Activated CD8-positive, alpha-beta T cell treated with anti-CD3 and anti-CD28 coated beads, Interleukin-2, amount 10 ng/mL, durations not matched to agents 7 days and 5 days (primary cell): ENCODE measurements at places on chromosomes 3 and 15. TPM values are rescaled to one million over a fixed set of nuclear protein-coding genes. Genes with fewer than 3 reads are reported as not detected.

- DNase-seq, result no peak
- no peaks in the 10 kb centered on the region for H3K36me3 ChIP-seq
- no peak overlapping the region for H3K4me3 ChIP-seq
These were observed 90.8 kb upstream of the C3orf80 start for GRCh38 chr3:160134454-160134853.

DNA sequence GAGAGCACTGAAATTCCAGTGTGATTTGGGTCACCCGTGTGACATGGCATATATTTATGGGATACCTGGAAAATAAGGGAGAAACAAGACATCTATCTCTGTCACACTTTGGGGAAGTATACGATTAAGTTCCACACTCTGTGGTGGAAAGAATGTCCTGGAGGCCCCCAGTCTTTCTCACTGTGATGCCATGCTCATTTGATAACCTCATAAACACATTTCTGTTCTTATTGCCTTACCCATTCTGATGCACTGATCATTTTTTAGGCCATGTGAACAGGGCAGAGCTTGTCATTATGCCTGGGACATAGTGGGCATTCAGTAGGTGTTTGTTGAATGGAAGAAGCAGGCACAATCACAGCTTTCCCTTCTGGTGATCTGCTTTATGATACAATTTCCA is 349.4 kb upstream of the TPRG1 start:
- no peaks in the 10 kb centered on the region for H3K4me1 ChIP-seq
- H3K4me3 ChIP-seq, result no peak overlapping the region
- H3K36me3 ChIP-seq, result no peaks in the 10 kb centered on the region
- DNase-seq, result no peak
- H3K27ac ChIP-seq, result no peak overlapping the region

- DNase-seq, result no peak
- H3K27ac ChIP-seq, result no peak overlapping the region
- no peaks in the 10 kb centered on the region for H3K27me3 ChIP-seq
- H3K4me3 ChIP-seq, result no peak overlapping the region
- no peaks in the 10 kb centered on the region for H3K4me1 ChIP-seq
These were observed 52.8 kb downstream of the CLASP2 start for GRCh38 chr3:33665294-33665693.

DNA sequence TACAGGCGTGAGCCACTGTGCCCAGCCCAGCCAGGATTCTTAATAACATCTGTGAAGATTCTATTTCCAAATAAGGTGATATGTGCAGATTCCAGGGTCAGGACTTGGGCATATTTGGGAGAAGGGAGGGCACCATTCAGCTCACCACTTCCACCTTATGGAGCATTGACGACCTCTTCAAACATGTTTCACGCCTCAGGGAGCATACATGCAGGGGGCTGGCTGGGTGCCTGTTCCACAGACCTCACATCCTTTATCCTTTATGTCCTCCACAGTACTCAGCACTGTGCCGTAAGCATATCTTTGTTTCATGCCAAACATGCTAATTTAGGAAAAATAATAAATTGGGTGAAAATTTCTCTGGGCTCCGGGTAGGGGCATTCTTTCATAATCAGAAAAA is 229.0 kb downstream of the THSD4 start:
- DNase-seq, result no peak
- H3K27ac ChIP-seq, result no peak overlapping the region
- H3K4me1 ChIP-seq, result no peaks in the 10 kb centered on the region
- no peaks in the 10 kb centered on the region for H3K27me3 ChIP-seq
- no peak overlapping the region for H3K4me3 ChIP-seq
- H3K36me3 ChIP-seq, result no peaks in the 10 kb centered on the region

DNA sequence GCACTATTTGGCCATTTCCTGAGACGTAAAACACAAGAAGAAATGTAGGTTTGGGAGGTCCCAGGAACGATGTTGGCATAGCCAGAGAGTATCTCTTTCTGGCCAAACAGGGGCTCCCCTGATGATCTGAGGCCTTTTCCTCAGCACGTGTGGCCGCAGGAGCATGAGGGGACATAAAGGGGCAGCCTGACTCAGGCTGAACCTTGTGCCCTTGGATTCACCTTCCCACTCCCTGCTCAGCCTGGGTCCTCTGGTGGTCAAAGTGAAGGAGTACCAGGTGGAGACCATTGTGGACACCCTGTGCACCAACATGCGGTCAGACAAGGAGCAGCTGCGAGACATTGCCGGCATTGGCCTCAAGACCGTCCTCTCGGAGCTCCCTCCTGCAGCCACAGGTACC is 10.6 kb downstream of the CAND2 start:
- H3K27me3 ChIP-seq, result peaks cover 11% of the 10 kb centered on the region
- no peaks in the 10 kb centered on the region for H3K36me3 ChIP-seq
- DNase-seq, result no peak
- H3K4me1 ChIP-seq, result peaks cover 6% of the 10 kb centered on the region
- no peak overlapping the region for H3K27ac ChIP-seq
- H3K4me3 ChIP-seq, result no peak overlapping the region

Gene SLC28A1
- total RNA-seq, result not detected

Gene NMB
- 3.3 TPM for total RNA-seq

GRCh38 chr15:92906020-92906419 is 5.9 kb downstream of the CHD2 start:
- H3K27me3 ChIP-seq, result no peaks in the 10 kb centered on the region
- H3K4me3 ChIP-seq, result peak overlapping the region; percentile 83
- peak overlapping the region; percentile 98 for H3K27ac ChIP-seq
- peaks cover 64% of the 10 kb centered on the region for H3K4me1 ChIP-seq
- peaks cover 80% of the 10 kb centered on the region for H3K36me3 ChIP-seq

Gene TIPARP
- 34.2 TPM for total RNA-seq

GRCh38 chr3:77321646-77322045 is 281.7 kb downstream of the ROBO2 start:
- H3K27ac ChIP-seq, result no peak overlapping the region
- no peaks in the 10 kb centered on the region for H3K36me3 ChIP-seq
- H3K27me3 ChIP-seq, result no peaks in the 10 kb centered on the region
- DNase-seq, result no peak

DNA sequence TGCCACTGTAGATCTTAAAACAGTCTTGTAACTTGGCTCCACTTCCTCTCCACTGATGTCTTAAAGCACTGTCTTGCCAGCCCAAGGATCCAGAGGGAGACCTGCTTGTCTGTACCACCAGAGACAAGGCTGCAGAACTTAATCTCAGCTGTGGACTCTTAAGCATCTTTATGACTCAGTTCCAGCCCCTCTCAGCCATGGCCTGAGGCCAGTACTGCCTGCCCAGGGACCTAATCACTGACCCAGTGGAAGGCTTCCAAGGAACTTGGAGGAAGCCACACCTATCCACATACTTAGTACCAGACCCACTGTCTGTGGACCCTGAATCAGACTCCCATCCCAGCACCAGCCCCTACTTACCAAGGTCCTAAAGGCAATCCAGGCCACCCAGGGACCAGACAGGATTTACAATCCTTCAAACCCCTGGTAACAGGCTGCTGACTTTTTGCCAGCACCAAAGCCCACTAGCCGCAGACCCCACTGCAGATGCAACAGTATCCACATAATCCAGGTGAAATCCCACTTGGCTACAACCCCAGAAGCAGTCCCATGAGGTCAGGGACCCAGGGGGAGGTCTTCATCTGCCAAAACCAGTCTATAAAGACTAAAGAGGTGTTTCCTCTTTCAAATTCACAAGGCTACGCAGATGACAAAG is 41.9 kb upstream of the PRR20G start:
- H3K27me3 ChIP-seq, result peaks cover 6% of the 10 kb centered on the region
- H3K36me3 ChIP-seq, result no peaks in the 10 kb centered on the region
- DNase-seq, result no peak
- H3K4me3 ChIP-seq, result no peak overlapping the region
- no peak overlapping the region for H3K27ac ChIP-seq

DNA sequence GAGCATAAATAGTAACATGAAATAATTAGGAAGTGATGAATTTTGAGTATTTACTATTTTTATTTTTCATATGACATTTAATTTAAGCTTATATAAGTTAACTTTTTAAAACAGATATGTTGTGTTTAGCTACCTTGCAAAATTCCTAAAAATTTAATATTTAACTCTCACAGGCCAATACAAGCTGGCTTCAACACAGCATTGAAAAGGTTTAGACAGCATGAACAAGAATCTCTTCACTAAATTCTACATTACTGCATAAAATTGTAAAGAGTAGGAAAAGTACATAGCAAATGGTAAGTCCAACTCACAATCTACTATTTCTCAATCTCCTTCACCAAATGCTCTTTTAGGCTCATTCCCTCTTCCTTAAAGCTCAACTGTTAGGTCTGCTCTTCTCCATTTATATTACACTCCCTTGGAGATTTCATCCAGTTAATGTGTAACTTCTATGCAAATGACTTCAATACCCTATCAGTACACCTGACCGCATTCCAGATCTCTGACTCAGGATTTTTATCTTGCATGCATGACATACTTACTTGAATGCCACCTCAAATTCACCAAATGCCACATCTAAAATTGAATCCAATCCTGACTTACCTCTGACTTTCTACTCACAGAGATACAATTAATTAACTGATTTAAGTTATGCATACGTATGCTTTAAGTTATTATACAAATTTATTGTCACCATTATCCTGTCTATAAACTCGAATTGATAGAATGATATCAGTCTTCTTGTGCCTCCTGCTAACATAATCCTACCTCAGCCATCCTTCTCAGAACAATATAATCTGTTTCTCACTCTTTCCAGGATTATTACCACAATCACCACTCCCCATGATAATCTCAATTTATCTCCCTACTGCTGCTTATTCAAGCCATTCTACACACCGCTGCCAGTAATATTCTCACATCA is 127.0 kb downstream of the STAG1 start:
- H3K36me3 ChIP-seq, result peaks cover 46% of the 10 kb centered on the region
- H3K27me3 ChIP-seq, result no peaks in the 10 kb centered on the region
- no peak overlapping the region for H3K27ac ChIP-seq
- DNase-seq, result no peak
- H3K4me3 ChIP-seq, result no peak overlapping the region

DNA sequence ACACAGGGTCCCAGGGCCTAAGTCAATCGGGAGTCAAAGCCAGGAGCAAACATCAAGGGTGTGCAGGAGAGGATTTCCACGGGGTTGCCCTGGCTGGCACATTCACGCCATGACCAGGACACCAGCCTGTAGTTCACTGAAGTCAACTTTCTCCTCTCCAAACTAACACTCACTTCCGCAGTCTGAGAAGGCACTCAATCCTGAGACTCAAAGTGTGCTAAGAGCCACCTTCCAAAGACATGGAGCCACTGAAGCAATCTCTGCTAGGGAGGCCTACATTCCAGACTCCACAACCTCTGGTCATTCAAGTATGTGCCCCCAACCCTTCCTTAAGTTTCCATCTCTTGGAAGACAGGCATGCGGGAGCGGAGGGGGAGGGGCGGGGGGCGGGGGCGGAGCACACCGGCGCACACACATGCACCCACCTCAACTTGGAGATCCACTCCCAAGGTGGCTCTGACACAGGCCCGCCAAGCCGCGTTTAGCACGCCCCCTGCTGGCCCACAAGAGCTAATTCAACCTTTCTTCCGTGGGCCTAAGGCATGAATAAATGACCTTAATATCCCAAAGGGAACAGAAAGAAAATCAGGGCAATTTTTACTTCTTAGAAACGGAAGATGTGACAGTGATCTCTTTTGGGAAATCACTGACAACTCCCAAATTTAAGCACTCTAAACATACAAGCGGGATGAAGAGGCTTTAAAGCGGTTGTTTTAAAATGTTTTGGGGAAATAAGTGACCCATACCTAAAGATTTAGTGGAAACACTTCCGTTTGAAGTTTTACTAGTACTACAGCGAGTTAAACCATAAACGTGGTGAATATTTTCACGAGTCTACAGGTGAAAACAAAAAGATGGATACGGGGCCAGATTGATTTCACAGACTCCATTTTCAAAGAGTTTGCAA is 162.5 kb upstream of the CHRNA7 start:
- H3K4me3 ChIP-seq, result no peak overlapping the region
- H3K36me3 ChIP-seq, result no peaks in the 10 kb centered on the region
- H3K27ac ChIP-seq, result no peak overlapping the region
- peaks cover 29% of the 10 kb centered on the region for H3K27me3 ChIP-seq
- H3K4me1 ChIP-seq, result peaks cover 9% of the 10 kb centered on the region

DNA sequence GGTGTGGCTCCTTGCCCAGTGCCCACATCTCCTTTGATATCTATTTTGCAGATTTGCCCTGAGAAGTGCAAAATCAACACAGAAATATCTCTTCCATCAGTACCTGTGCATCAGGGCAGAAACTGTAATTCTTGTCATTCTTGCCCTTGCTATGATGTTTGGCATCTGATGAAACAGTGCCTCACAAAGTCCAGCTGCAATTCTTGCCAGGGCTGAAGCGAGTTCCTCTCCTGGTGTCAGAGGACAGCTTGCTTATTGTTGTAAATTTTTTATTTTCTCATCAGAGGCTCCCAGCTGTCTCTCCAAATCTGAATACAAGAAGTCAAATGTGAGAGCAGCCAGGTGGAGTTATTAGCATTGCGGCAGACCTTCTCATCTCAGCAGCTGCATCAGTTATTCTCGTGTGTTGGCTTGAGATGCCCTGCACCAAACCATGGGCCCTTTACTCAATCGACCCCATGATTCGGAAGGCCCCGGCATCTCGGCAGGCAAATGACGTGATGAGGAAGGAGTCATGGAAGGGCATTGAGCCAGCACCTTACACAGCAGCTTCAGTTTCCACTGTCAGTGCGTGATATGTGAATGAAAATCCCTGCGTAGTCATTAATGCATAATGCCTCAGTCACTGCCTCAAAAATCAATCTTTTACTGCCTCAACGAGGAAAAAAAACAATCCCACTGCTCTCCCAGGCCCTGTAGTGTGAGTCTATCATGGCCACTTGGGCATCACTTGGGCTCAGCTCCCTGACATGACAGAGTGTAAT is 93.4 kb downstream of the CCNL1 start:
- peak overlapping the region; percentile 7 for H3K27ac ChIP-seq
- DNase-seq, result no peak
- H3K4me1 ChIP-seq, result peaks cover 24% of the 10 kb centered on the region
- no peaks in the 10 kb centered on the region for H3K36me3 ChIP-seq
- no peak overlapping the region for H3K4me3 ChIP-seq
- H3K27me3 ChIP-seq, result peaks cover 3% of the 10 kb centered on the region

DNA sequence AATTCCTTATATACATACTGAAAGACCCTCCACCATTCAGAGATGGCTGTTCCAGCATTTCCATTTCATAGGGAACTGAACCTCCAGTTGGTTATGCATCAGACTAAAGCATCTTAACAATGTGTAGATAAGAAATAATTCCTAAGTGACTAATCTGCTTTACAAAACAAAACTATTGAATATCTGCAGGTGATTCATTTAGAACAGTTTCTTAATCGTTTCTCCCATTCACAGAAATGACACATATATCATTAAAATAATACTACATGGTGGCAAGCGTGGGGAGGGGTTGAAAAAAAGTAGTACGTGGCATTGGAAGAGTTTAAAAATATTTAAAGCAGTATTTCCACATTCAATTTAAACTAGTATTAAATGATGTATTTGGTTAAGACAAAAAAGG is 19.5 kb downstream of the COPS2 start:
- DNase-seq, result no peak
- peak overlapping the region; percentile 73 for H3K27ac ChIP-seq
- no peaks in the 10 kb centered on the region for H3K27me3 ChIP-seq
- peaks cover 43% of the 10 kb centered on the region for H3K36me3 ChIP-seq
- H3K4me3 ChIP-seq, result no peak overlapping the region
- peaks cover 14% of the 10 kb centered on the region for H3K4me1 ChIP-seq

GRCh38 chr3:187769771-187770170 is 24.5 kb upstream of the BCL6 start:
- H3K4me3 ChIP-seq, result no peak overlapping the region
- no peak for DNase-seq
- peaks cover 6% of the 10 kb centered on the region for H3K36me3 ChIP-seq
- peaks cover 45% of the 10 kb centered on the region for H3K4me1 ChIP-seq
- H3K27me3 ChIP-seq, result no peaks in the 10 kb centered on the region
- peak overlapping the region; percentile 26 for H3K27ac ChIP-seq

Gene UBE2E2
- total RNA-seq, result 11.3 TPM

Gene EFCC1
- total RNA-seq, result 0.21 TPM
